ENCODE measurements at places on chromosomes 5 and 9.

GRCh38 chr5:73558950-73559349 lies 6.5 kb downstream of the ANKRA2 start:
- no peak overlapping the region for H3K4me3 ChIP-seq
- DNase-seq = no peak
- no peak overlapping the region for H3K27ac ChIP-seq

DNA sequence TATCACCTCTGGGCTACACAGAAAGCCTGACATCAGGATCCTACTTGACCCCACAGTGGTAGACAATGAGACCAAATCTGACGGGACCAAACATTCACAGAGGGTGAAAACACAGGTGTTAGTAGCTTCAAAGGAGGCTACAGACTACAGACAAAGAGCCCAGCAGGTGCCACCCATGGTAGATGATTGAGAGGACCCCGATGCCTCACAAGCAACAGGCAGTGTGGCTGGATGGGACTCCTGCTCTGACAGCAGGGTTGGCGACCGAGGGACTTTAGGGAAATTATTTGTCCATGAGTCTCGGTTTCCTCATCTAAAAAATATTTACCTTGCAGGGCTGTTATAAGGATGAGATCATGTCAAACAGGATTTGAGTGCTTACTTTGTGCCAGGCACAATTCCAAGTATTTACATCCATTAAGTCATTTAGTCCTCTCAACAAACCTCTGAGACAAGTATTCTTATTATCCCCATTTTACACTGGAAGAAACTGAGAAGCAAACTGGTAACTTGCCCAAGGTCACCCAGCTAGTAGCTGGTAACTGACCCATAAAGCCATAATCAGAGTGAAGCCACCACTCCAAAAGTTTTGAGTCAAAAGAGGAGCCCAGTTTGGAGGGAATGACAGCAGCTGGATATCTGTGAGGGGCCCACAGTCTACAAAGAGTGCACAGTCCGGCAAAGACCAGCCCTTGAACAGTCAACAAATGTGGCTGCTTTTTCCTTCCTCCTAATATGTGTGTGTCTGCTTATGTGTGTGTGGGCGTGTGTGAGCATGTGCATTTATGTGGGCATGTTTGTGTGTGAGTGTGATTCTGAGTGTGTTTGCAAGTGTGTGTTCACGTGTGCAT lies 502.0 kb downstream of the BNC2 start:
- no peak overlapping the region for H3K27ac ChIP-seq
- no peaks in the 10 kb centered on the region for H3K4me1 ChIP-seq
- H3K27me3 ChIP-seq = no peaks in the 10 kb centered on the region
- no peak overlapping the region for H3K4me3 ChIP-seq
- DNase-seq = no peak
- no peaks in the 10 kb centered on the region for H3K36me3 ChIP-seq

DNA sequence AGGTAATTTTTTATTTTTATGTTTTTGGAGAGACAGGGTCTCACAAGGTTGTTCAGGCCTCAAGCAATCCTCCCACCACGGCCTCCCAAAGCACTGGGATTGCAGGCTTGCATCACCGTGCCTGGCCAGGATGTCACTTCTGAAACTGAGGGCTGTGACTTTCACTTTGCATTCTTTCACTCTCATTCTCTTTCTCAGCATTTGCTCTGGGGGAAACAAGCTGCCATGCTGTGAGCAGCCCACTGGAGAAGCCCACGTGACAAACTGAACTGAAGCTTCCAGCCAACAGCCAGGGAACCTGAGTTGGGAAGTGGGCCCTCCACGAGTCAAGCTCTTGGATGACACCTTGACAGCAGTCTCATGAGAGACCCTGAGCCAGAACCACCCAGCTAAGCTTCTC lies 109.4 kb downstream of the C5orf15 start:
- H3K27me3 ChIP-seq = no peaks in the 10 kb centered on the region
- H3K4me3 ChIP-seq = no peak overlapping the region
- no peak overlapping the region for H3K27ac ChIP-seq
- no peaks in the 10 kb centered on the region for H3K36me3 ChIP-seq
- no peaks in the 10 kb centered on the region for H3K4me1 ChIP-seq
- DNase-seq = no peak

GRCh38 chr5:2193542-2194235 lies 311.0 kb upstream of the IRX4 start:
- no peaks in the 10 kb centered on the region for H3K4me1 ChIP-seq
- H3K36me3 ChIP-seq = no peaks in the 10 kb centered on the region
- H3K4me3 ChIP-seq = no peak overlapping the region
- H3K27ac ChIP-seq = no peak overlapping the region
- DNase-seq = no peak

DNA sequence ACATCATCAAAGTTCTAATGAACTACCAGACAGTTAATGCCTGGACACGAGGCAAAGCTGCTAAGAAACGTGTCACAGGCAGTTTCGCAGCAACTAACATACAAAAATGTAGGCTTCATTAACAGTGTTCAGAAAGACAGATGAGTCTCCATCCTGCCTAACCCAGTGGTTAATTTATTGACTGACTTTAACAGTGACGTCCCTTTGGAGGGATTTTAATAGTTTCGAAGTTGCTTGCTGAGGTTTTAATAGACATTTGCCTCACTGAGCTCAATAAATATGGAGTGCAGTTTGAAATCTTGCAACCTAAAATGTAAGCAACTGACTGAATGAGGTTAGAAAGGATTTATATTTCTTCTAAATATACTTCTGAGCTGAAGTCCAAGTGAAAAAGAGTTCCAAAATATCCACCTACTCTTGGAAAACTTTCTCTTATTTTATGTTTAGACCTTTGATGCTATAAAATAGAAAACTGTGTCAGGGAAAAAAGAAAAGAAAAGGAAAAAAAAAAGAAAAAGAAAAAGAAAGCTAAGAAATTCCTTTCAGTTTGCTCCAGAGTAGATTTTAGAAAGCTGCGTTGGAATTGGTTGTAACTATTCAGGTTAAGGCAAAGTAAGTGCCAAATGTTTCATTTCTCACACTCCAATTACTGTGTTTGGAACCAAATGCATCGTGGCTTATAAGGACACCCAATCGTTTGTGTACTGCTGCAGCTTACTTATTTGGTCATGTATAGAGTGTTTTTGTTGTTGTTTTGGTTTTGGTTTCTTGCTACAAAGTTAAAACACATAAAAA lies 2016.6 kb downstream of the MAT2B start:
- no peak overlapping the region for H3K4me3 ChIP-seq
- no peaks in the 10 kb centered on the region for H3K4me1 ChIP-seq
- H3K36me3 ChIP-seq = no peaks in the 10 kb centered on the region
- no peaks in the 10 kb centered on the region for H3K27me3 ChIP-seq
- H3K27ac ChIP-seq = no peak overlapping the region

Data from hepatocyte (in vitro differentiated cells).